ENCODE measurements at places on chromosomes 3 and 15.

DNA sequence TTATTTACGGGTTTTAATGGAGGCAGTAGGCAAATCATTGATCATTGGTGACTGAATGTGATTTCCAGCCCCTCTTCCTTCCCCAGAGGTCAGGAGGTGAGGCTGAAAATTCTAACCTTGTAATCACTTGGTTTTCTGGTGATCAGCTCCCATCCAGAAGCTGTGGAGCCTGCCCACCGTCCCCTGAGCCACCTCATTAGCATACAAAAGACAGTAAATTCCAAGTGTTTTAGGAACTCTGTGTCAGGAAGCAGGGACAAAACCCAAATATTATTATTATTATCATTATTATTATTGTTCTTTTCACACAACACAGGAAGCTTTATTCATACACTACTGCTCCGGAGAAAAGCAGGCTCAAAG, 18.2 kb downstream of the FOXB1 start:
- DNase-seq, result no peak

DNA sequence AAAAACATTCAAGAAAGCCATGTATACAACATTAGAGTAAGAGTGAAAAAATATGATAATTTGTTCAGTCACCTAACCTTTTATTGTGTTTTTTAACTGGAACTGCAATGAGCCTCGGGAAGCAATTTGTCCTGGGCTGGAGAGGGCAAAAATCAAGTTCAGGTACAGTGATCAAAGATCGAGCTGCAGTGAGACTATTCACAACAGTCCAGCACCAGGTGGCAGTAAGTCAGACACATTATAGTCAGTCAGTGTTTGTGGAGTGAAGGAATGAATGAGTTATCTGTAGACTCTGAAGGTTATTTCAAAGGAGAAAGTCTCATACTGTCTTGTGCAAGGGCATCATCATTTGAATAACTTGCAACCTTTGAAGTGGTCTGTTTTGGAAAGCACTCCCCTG, 116.6 kb downstream of the CHDH start:
- no peak for DNase-seq

DNA sequence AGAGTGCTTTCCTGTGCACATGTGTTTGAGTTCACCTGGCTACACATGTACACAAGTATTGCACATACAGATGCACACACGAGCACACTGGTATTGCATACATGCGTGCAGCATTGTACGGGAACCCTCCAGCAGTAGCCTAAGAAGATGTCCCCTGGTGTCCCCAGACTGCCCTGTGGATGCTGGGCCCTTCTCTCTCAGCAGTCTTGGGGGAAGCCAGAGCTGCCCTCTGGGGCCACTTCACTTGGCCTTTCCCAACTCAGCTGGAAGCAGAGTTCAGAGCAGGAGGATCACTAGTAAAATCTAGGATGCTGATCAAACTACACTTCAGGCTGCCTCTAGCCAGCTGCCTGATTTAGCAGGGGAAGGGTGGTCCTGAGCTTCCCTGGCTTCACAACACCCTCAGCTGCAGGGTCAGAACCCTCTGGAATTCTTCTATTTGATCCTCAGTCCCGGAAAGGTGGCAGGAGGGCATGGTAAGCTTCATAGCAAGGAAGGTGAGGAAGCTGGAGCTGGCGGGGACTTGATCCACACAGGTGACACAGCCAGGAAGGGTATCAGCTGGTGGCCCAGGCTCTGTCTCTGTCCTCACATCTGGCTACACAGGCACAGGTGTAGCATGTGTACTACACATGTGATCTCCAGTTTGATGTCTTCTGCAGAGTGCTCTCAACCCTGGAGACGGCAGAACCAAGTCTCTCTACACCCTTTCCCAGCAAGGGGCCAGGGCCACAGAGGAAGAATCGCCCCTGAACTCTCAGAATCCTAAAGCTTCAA, 36.5 kb downstream of the KLF15 start:
- no peak for DNase-seq

DNA sequence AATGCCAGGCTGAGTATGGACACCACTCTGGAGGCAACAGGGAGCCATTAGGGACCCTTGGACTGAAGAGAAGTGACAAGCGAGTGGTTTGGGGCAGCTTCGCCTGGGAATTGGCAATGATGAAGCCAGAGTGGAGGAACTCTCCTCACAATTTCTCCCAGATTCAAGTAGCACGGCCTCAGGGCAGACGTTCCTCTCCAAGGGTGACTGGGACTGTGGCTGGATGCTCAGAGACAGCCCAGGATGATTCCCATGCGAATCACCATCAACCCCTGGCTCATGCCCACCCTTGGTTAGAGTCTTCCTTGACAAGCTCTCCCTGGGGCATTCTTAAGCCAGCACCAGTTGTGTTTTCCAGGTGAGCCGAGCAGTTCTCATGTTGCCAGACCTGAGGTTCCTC, 16.3 kb upstream of the DOCK3 start:
- DNase-seq, result no peak

DNA sequence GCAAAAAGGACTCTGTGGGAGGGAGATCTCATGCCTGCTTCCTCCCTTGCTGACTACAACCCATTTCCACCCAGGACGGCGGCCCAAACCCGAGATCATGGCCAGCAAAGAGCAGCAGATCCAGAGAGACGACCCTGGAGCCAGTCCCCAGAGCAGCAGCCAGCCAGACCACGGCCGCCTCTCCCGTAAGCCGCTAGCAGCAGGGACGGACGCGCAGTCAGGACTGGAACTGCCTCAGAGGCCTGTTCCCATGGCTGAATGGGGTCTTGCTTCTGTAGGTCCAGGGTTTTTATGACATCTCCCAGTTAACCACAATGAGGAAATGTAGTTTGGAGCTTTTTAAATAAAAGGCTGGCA, 67.2 kb downstream of the BOC start:
- DNase-seq, result no peak

- no peak for DNase-seq
These were observed 23.0 kb upstream of the MEF2A start for GRCh38 chr15:99542828-99543227.

GRCh38 chr3:19945969-19946831, 697 bp upstream of the RAB5A start:
- no peak for DNase-seq

DNA sequence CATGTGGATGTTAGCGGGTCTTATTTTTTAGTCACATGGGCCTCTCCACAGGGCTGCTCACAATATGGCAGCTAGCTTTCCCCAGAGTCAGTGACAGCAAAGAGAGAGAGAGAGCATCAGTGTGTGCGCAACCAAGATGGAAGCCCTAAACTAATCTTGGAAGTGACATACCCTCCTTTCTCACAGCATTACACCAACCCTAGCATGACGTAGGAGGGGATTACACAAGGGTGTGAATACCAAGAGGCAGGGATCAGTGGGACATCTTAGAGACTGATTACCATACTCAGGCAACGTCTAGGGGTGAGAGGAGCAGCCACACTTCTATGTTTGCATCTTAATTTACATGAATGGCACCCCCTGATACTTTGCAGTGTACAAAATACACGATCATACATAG, 3.5 kb upstream of the UBE2E2 start:
- DNase-seq, result no peak

GRCh38 chr3:55879901-55880331, 392.8 kb upstream of the WNT5A start:
- no peak for DNase-seq

GRCh38 chr3:32586356-32586755, 15.7 kb upstream of the DYNC1LI1 start:
- DNase-seq, result no peak

DNA sequence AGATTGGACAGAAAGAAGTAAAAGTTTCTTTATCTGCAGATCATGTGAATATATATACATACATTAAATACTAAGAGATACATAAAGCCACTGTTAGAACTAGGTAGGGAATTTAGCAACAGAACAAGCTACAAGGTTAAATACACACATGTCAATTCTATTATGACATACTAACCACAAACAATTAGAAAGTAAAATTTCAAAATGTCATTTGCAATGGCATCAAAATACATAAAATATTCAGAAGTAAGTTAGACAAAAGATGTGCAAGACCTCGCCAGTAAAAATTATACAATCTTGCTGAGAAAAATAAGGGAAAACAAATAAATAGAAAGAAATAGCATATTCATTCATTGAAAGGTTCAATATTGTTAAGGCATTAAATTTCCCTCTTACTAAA, 200.0 kb upstream of the HES1 start:
- no peak for DNase-seq

GRCh38 chr15:70531576-70531975, 231.8 kb downstream of the UACA start:
- no peak for DNase-seq

- DNase-seq, result no peak
These were observed 22.4 kb downstream of the CIAO2A start for GRCh38 chr15:64070965-64071851.

DNA sequence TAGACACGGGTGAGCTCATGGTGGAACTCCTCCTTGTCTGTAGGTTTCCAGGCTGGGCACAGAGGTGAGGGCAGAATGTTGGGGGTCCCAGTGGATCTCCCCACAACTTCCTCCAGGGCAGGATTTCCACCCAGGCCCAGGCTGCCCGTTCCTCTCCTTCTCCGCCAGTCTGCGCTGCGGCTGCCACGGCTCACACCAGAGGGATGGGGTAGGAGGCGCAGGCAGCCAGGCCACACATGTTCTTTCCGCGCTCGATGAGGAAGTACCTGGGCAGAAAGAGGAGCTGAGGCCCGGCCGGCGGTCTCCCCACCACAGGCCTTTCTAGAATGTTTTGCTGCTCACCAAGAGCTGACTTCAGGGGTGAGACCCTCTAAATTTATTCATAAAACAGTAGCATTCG, 22.9 kb downstream of the CTSH start:
- DNase-seq, result no peak

DNA sequence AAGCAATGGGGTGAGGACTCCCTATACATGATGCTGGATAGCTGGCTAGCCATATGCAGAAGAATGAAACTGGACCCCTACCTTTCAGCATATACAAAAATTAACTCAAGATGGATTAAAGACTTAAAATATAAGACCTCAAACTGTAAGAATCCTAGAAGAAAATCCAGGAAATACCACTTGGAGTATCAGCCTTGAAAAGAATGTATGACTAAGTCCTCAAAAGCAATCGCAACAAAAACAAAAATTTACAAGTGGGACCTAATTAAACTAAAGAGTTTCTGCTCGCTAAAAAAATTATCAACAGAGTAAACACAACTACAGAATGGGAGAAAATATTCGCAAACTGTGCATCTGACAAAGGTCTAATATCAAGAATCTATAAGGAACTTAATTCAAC, 94.3 kb downstream of the XRN1 start:
- no peak for DNase-seq

DNA sequence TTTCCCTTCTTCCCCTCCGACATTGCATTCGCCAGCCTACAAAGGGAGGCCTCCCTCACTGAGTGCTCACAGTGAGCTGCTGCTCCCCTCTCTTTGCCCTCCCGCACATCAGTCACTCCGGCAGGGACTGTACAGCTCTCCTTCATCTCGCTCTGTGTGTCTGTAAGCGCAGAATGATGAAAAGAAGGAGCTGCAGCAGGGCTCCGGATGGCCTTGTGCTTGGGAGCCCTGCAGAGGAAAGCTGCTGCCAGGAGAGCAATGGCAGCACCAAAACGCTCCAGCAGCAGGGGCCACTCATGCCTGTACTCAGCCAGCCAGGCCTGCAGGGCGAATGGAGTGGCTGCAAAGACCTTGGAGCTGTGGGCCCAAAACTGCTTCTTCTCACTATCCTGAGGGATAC, 107.0 kb upstream of the NSMCE3 start:
- no peak for DNase-seq

GRCh38 chr15:86063356-86064095, 16.1 kb upstream of the AGBL1 start:
- no peak for DNase-seq

DNA sequence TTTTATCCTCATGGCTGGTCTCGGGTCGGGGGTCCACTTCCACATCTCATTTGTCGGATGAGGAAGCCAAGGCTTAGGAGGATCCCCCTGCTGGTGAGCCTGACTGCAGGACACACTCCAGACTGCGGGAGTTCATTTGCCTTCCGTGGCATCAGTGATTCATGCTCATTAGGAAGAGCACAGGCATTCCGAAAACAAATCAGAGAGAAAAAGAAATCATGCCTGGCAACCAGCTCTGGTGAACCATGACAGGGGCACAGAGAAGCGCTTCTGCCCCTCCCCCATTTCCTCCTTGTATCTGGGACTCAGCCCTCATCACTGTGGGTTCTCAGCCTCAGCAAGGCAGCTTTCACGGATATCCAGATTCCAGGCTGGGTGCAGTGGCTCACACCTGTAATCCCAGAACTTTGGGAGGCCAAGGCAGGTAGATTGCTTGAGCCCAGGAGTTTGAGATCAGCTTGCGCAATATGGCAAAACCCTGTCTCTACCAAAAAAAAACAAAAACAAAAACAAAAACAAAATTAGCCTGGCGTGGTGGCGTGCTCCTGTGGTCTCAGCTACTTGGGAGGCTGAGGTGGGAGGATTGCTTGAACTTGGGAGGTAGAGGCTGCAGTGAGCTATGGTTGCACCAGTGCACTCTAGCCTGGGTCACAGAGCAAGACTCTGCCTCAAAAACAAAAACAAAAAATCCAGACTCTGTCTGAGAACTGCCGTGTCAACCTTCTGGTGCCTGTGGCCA, 28.4 kb downstream of the IRAK2 start:
- peak; percentile 32 for DNase-seq

- DNase-seq, result no peak
These were observed 44.2 kb upstream of the BCL2A1 start for GRCh38 chr15:80015156-80015555.

GRCh38 chr15:73856458-73857192, 16.7 kb upstream of the TBC1D21 start:
- no peak for DNase-seq
